ENCODE measurements at places on chromosomes 2 and 18.
A peak's percentile ranks its signal among the peaks of the same experiment; 100 is the strongest.

GRCh38 chr2:62801814-62802523, 96.5 kb downstream of the EHBP1 start:
- no peak for DNase-seq

DNA sequence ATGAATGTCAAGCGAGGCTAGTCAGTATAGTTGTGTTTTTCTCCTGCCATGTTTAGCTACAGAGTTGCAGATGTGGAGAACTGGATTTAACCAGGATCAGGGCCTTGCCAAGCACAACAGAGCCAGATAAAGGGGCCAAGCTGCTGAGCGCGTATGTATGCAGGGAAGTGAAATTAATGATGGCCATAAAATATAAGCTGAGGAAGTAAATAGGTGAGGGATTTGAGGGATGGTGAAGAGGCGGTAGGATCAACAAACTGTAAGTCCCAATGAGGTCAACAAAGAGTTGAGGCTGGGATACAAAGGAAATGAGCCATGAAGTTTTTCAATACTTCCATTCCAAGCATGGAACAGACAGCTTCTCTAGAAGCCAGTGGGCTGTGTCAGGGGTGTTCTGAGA, 10.6 kb downstream of the LRP2 start:
- DNase-seq = no peak

- peak; percentile 90 for DNase-seq
These were observed at the start of gene STEAP3 for GRCh38 chr2:119223521-119224390. Gene STEAP3 (plus strand): TSS chr2:119223834. CDS start chr2:119231013, 7,179 bp downstream.

- DNase-seq = no peak
These were observed 134.4 kb downstream of the HDAC4 start for GRCh38 chr2:239266434-239266766.

DNA sequence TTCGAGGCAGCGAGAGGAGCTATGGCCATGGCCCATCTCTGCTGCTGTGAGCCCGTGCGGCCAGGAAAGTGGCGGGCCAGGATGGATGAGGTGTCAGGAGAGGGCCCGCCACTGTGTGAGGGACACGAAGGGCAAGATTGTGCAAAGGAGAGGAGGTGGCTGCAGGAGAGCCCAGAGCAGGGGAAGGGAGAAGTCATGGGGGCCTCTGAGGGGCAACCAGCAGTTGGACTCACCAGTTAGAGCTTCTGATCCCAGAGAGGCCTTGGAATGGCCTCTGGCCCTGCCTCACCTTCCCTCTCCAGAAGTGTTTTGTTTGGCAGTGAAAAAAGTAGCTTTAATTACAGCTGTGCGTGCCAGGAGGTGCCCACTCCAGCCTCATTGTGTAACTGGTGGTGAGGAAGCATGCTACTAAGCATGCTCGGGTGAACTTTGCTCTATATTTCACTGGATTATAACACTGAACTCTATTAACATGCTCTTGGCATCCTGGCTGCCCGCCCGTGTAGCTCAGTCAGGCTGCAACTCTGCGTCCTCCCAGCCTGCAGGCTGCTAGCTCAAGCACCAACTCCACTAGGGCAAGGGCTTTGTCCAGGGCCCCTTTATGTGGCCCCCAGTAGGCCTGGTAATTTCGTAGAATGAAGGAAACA, 34.2 kb downstream of the IMPA2 start:
- no peak for DNase-seq

- no peak for DNase-seq
These were observed 132.4 kb upstream of the GPC1 start for GRCh38 chr2:240302933-240303595.

DNA sequence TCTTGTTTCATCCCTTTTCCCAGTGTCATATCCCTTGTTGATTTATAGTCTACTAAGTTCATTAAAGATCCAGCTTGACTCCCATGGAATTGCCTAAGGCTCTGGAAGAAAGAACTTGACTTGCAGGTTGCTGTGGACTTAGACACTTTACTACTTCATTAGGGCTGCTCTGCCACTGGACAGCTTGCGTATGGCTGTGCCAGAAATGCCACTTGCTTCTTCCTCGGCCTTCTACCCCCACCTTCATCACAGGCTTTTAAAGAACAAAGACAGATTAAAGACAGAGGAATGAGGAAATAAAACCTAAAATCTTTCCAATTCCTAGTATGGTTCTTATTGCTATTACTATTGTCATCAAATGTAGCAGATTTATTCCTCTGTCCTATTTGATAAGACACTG, 591.7 kb downstream of the BCL11A start:
- no peak for DNase-seq

DNA sequence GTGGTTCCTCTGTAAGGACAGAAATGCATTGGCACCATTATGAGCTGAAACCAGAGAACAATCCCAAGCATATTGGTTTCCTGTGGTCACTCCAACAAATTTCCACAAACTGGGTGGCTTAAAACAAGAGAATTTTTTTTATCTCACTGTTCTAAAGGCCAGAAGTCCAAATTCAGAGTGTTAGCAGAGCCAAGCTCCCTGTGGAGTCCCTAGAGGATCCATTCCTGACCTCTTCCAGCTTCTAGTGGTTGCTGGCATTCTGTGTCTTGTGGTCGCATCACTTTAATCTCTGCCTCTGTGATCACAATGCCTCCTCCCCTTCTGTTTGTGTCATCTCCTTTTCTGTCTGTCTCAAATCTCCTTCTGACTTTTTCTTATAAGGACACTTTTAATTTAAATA, 380.3 kb downstream of the NYAP2 start:
- no peak for DNase-seq

GRCh38 chr2:157262248-157262647, 4.7 kb downstream of the GALNT5 start:
- no peak for DNase-seq

- no peak for DNase-seq
These were observed 6.8 kb downstream of the CARF start for GRCh38 chr2:202918860-202919259.

- peak; percentile 35 for DNase-seq
These were observed 136.4 kb downstream of the SCG2 start for GRCh38 chr2:223465793-223466192.

- DNase-seq = no peak
These were observed 289.6 kb upstream of the ID2 start for GRCh38 chr2:8392098-8392866.

DNA sequence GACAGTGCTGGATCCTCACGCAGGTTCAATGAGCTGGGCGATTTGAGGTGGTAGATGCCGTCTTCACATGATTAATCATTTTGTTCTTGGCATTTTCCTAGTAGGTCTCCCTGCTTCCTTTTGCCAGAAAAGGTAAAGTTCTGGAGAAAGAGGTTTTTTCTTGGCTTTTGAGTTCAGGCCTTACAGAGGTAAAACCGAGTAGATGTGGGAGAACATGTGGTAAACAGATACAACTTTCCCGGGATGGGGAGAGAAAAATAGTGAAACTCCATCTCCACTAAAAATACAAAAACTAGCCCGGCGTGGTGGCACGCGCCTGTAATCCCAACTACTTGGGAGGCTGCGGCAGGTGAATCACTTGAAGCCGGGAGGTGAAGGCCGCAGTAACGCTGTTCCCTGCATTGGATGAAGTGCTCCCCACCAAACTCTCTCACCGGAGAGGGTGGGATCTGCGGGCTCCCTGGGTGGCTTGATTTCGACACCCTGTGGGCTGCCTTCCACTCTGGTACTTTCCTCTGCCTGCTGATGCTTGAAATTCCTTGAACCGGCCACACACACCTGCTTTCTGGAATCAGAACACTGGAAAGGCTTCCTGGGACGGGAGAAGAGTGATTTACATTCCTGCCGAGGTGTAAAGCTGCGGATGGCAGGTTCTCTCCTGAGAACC, 88.8 kb downstream of the ACTR3 start:
- no peak for DNase-seq

GRCh38 chr2:232058063-232058877, 96.8 kb downstream of the DIS3L2 start:
- no peak for DNase-seq

- peak; percentile 44 for DNase-seq
These were observed at the start of gene NAB1 for GRCh38 chr2:190649035-190649797. Gene NAB1 (plus strand): TSS chr2:190649083. CDS start chr2:190659177, 10,094 bp downstream.

DNA sequence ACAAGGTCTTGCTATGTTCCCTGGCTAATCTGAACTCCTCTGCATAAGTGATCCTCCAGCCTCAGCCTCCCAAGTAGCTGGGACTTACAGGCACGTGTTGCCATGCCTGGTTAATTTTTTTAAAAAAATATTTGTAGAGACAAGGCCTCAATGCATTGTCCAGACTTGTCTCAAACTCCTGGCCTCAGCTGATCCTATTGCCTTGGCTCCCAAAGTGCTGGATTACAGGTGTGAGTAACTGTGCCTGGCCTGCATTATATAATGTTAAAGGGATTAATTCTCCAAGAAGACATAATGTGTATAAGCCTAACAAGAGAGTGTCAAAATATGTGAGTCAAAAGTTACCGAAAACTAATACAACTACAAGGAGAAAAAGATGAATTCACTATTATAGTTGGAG, 32.2 kb downstream of the BUB1 start:
- DNase-seq = no peak

DNA sequence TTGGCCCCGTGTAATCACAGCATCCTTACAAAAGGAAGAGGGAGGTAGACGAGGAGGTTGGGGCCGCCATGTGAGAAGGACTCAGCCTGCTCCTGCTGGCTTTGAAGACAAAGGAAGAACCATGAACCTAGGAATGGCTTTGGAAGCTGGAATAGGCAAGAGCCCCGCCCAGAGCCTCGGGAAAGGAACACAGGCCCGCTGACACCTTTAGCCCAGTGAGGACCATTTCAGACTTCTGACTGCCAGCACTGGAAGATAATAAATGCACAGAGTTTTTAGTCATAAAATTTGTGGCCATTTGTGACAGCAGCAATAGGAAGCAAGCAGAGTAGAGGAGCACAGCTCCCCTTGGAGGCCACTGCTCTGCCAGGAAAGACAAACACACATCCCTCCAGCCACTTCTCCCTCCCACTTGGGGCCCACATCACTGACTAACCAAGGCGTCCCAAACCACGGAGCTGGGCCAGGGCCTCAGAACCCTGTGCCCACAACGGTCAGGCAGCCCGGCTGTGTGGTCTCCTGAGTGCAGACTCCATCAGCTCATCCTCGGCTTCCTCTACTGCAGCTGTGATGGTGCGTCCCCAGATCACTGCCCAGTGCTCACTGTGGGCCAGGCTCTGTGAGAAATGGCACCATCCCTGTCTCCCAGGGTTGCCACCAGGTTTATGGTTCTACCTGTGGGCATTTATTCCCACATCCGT, 39.7 kb downstream of the TFCP2L1 start:
- no peak for DNase-seq

DNA sequence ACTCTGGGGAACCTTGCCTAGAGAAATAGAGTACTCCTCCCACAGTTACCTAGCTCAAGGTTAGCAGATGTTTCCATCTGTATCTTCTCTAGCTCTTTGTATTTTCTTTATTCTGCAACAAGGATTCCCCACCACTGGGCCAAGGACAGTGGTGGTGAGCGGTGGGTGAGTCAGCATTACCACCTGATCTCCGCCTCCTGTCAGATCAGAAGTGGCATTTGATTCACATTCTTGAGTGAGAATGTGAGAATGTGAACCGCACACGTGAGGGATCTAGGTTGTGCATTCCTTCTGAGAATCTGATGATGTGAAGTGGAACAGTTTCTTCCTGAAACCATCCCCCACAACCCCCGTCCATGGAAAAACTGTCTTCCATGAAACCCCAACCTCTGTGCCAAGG, 9.0 kb downstream of the EPB41L3 start:
- no peak for DNase-seq

- no peak for DNase-seq
These were observed 48.7 kb downstream of the FMNL2 start for GRCh38 chr2:152383702-152384101.

- no peak for DNase-seq
These were observed 69.6 kb upstream of the CD28 start for GRCh38 chr2:203636588-203637470.

- DNase-seq = no peak
These were observed 9.5 kb downstream of the MAPRE2 start for GRCh38 chr18:35050705-35051195.

DNA sequence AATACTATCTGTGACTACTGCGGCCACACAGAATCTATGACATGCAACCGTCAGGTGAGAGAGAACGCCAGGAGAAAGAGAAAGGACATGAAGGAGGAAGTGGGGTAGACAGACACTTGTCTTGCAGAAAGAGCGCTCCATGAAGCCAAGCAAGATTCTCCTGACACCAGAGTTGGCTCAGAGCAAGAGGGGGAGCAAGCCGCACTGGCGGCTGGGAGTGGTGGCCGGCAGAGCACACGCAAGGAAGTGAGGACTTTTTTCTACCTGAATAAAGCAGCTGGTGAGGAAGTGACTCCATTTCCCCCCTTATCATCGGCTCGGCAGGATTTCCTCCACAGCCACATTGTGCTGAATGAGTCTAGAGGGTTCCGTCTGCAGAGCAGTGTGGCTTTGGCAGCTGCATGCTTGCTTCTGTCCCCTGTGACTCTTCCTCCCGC, 181.6 kb downstream of the BCL2 start:
- DNase-seq = peak; percentile 34

GRCh38 chr2:240124651-240125030, 11.5 kb downstream of the COPS9 start:
- no peak for DNase-seq

DNA sequence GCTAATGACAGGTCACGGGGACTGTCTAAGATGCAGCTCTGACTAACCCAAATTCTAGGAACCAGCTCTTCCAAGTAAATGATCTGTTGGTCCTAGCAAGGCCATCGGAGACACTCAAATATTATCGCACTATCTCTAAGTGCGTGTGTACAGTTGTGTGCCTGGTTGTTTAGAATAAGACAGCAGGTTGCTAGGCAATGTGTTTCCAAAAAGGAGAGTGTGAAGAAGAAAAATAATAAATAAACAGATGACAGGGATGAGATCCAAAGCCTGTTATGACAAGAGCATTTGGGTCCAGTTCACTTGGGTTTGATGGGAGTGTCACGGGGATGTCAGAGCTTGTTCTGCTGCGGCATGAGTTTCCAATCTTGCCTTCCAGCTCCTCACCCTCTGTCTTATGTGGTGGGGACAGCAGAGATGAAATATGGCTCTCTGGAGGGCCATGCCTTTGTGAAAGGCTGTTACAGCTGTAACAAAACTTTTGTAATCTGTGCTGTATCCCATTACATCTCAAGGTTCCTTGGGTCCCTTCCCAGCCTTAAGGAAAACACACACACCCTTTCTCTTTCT, 127.5 kb upstream of the TNP1 start:
- DNase-seq = peak; percentile 53

- DNase-seq = no peak
These were observed 49.0 kb downstream of the SETBP1 start for GRCh38 chr18:44729631-44730101.

GRCh38 chr2:8756716-8757115, 74.9 kb downstream of the ID2 start:
- peak; percentile 49 for DNase-seq

DNA sequence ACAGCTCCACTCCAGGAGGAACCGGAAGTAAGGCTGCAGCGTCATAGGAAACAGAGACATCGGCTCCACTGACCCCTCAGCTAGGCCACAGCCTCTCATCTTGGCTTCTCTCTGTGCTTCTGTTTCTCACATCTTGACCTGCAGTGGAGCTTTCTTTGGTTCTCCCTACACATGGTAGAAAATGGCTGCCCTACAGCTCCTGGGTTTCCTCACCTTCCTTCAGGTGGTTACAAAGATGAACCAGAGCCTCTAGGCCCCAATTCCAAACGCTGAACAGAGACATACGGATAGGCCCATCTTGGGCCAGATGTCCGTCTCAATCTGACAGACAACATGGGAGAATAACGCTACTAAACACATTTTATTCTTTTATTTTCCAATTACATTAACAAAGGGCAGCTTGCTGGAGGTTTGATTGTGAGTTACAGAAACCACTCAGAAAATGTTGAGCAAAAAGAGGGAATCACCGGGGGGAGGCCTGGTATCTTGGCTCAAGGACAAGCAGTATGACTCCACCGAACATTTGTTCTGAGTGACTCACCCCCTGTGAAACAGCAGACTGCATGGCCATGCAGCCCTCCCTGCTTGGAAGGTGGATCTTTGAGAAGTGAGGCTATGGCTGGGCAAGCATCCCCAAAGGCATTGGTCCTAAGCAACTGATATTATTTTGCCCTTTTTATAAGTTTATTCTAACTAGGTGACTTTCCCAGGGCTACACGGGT, 303.5 kb downstream of the CDCA7 start:
- DNase-seq = no peak
